ENCODE measurements at places on chromosomes 2 and 18.

GRCh38 chr2:174839662-174840061, 75.4 kb upstream of the CHRNA1 start:
- ATAC-seq, result no peak

- no peak for ATAC-seq
Measured at GRCh38 chr2:101803945-101804696, 106.6 kb downstream of the MAP4K4 start.

DNA sequence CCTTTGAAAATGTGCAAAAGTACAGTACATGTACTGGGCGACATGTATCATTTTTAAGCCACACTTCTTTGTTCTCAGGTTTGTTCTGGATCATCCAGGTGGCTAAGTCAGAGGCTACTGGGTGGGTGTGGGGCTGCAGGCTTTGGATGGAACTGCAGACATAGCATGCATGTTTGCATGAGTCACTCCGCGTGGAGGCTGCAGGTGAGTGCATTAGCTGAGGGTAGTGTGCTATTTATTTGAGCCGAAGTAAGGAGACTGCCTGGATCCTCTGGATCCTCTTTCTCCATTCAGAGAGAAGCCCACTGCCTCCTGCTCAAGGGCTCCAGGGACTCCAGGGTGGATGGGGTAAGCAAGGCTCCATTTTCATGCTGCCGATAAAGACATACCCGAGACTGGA, 9.4 kb upstream of the NEURL3 start:
- no peak for ATAC-seq

DNA sequence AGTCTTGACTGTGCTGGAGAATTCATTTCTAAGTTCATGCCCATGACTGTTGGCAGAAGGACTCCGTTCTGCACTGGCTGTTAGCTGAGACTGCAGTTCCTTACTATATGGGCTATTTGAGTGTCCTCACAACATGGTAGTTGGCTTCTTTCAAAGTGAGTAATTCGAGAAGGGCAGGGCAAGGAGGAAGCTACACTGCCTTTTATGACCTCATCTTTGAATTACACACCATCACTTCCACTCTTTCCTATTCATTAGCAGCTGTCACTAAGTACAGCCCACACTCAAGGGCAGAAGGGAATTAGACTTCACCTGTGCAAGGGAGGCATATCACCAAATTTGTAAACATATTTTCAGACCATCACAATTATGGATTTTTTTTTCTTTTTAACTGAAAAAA, 55.9 kb upstream of the EPAS1 start:
- ATAC-seq, result no peak

DNA sequence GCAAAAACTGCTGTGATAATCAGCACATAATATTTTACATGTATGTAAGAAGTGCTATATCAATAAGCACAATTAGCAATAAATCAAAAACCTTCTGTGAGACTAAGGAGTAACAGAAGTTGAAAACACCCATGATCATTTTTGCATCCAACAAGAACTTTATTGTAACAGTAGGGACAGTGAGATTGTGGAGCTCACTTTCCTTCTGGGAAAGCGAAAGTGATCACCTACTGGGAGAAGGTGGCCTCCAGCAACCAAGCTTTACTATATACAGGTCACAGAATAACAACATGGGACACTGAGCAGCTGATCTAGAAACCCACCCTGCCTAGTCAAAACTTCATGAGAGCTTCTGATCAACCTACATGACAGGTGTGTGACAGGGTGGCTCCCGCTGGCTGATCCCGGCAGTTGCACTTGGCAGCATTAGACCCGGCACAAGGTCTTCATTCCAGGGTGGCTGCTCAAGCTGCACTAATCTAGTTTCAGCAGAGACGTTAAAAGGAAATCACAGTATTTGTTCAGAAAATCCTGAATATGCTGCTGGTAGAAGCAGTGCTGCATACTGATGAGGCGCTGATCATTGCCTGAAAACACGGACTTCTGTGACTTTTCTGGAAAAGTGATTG, 63.5 kb upstream of the ARL5A start:
- no peak for ATAC-seq

- ATAC-seq, result no peak
Measured at GRCh38 chr18:52060607-52061304, 279.2 kb upstream of the DCC start.

All from stimulated activated memory B cell treated with anti-CD40 and anti-IgM and Interleukin-4, amounts not matched to agents 10 μg/mL and 1 μg/mL and 100 μg/mL, for 72 hours (primary cell).